Stimulated activated CD8-positive, alpha-beta memory T cell treated with anti-CD3 and anti-CD28 coated beads, Interleukin-7, amount 100 ng/mL, for 4 hours (primary cell): ENCODE measurements at places on chromosomes 2 and 18.

DNA sequence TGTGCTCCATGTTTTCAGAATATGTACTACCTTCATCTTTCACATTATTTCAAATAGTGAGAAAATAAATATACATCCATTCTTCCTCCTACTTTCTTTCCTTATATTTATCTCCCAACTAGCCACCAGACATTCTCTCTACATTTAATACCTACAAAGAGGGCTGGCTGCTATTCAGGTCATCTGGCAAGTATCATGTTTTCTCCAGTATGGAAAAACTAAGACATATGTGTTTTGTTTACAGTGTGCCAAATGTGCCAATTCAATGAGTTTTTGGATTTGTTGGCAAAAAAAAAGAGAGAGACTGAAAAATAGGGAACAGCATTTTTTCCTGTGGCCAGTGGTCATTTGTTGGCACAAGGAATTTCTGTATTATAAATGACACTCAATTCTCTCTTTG is 1207.3 kb downstream of the DPP10 start:
- DNase-seq: no peak

- no peak for DNase-seq
These were observed 516.6 kb upstream of the SYT4 start for GRCh38 chr18:43793910-43794309.

- no peak for DNase-seq
These were observed 183.1 kb upstream of the PIK3C3 start for GRCh38 chr18:41771973-41772372.

DNA sequence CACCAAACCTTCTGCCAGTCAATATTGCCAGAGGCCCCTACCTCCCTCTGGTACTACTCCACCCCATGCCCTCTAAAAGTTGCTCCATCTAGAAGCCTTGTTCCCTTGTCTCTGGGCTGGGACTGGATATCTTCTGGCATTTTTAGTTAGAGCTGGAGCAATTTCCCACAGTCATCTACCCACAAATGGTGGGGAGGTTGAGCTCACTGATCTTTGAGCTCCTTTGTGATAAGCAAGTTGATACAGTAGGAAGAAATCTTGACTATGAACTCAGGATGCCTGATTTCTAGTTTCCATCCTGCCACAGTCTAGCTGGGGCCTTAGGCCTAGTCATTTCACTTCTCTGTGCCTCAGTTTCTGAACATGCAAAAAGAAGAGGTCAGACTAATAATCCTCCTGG is 155.0 kb downstream of the MAIP1 start:
- DNase-seq: no peak

DNA sequence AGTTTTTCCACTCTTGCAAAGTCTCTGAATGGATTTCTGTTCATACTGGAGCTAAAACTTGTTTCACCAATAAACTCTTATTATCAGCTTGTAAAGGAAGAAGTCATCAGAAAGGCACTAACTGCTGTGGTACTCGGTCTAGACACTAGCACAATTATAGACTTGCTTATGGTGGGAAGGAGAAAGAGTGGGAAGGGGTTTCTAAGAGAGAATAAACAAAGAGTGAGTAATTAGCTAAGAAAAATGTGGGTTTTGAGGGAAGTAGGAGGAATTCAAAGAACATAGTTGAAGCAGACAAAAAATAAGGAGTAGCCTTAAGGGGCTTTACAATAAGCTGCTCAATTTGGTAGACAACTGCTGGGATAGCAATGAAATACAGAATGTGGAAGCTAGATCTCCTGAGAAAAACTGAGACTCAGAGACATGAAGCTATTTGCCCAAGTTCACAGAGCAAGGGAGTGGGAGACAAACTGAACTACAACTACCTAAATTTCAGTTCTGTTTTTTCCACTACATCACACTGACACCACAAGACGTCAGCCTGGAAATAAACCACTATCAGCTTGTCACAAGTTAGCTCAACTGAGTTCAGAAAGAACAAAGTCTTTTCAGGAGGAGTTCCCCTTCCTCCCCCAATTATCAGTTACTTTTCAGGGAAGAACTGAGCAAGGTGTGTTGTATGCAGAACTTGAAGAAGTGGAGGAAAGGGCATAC is 59.7 kb downstream of the MAP4K3 start:
- DNase-seq: no peak

GRCh38 chr2:54855434-54855833 is 132.0 kb downstream of the EML6 start:
- DNase-seq: no peak

DNA sequence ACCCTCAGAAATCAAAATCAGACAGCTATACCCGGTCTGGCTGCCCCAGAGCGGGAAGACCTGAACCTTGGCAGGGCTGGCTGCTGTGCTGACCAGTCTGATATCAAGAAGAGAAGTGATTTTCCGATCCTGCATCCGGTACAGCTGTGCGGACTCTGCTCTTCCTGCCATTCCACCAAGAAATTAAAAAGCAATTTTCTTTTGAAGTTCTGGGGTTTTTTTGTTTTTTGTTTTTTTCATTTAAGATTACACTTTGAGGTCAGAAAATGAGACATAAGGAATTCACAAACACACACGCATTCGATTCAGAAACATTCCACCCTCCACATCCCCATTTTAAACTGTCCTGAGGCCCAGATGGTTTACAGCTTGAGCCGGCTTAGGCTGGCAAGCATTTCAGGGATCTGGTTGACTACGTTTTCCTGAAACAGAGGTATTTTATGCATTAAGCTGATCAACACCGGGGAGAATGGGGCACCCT is 156.5 kb downstream of the COL6A3 start:
- no peak for DNase-seq

GRCh38 chr2:3423492-3424170 is 44.1 kb downstream of the TRAPPC12 start:
- DNase-seq: peak; percentile 45

DNA sequence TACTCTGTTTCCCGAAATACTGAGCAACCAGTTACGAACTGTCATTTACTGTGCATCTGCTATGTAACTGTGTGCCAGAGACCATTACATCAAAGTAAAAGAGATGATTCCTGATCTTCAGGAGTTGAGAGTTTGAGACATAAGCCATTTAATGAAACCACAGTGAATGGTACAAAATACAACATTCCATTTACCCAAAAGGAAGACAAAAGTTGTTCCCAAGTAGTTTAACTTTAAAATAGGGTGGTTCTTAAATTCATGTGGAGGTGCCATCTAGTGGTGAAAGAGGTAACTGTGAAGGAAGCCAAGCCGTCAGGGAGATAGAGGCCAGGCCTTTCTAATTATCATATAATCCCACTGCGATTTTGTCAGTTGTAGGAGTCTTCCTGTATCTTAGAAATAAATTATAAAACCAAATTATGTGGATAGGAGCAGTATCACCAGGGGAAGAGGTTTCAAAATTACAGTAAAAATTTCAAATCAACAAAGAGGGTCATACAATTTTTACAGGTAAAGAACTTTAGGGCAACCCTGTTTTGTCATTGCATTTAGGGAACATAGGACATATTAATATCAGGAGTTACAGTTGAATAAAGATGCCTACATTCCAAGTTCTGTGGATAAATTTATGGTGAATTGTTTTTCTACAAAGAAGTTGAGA is 67.7 kb downstream of the EPAS1 start:
- DNase-seq: no peak

DNA sequence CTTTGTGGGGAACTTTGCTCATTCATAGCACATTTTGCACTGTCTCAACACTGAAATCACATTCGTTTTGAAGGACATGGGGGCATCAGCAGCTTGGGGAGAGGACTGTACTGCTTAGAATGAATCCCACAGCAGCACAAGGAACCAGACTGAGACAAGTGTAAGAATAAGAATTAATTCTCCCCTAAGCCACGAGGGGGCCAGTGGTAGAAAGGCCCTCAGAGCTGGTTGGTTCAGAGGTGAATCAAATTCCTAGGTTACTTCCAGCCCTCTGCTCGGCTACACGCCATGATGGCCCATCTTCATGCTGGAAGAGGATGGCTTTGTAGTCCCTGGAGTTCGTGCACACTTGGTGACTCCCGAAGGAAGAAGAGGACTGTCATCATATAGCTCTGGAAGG is 12.0 kb upstream of the MC5R start:
- no peak for DNase-seq

DNA sequence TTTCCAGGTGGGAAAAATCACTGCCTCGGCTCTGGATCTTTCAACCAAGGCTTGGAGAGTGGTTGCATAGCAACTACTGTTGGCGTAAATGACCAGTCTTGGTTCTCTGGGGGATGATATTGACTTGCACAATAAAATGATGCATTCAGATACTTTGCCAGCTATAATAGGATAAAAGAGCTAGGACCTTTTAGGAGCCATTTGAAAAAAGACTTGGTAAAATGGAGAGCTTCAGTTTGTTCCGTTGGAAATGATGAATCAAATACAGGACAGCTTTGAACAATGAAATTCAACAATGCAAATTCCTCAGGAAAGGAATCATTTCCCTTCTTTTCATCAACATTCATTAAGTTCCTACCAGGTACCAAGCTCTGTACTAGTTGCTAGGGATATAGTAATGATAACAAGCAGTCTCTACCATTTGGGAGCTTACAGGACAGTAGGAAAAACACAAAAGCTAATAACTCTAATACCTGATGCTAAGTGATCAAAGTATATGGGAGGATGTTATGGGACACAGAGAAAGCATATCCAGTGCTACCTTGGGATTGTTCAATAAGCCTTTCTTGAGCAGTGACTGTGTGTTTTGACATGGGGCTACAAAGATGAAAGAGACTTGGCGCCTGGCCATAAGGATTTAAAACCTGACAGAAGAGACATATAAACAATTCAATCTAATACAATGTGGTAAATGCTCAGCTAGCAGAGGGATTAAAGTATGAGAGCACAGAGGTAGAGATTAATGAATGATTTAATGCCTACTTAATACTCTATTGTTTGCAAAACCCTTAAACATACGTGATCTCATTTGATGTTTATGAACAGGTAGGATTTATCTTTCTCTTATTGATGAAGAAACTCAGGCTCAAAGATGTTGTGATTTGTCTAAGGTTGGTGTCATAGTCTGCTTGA is 110.7 kb downstream of the QPCT start:
- no peak for DNase-seq

DNA sequence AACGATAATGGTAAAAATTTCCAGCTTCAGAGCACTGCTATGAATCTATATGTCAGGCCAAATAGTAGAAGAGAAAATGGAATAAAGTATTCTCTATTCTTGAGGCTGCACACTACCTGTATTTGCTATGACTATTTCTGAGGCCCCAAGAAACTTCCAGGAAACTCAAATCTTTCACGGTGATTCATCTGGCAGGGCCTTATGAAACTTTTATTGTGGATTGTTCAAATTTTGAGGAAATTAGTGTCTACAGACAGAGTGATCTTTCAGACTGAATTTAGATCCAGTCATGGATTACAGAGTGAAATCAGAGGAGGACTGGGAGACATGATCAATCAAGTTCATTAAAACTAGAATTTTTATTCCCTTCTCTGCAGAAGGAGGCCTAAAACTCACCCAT is 4.1 kb upstream of the VSNL1 start:
- no peak for DNase-seq

- DNase-seq: no peak
These were observed 53.4 kb downstream of the CDH2 start for GRCh38 chr18:28123401-28124030.

DNA sequence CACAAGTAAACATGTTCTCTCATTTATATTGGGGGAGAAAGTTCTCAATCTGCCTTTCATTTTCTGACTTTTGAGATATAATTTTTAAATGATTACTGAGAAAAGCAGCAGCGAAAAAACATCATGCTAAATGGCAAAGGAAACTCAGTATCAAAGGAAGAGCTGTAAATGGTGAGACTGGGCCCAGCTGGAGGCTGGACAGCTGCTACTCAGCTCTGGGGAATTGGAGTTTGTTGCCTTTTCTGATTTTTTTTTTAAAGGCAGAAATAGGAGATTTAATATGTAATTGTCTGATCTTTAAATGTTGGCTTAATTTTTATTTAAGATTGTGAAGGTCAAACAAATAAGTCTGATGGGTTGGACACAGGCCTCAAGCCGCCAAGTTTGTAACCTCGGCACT is 137.1 kb upstream of the TACR1 start:
- no peak for DNase-seq

GRCh38 chr2:75865083-75865482 is 154.4 kb upstream of the GCFC2 start:
- no peak for DNase-seq

DNA sequence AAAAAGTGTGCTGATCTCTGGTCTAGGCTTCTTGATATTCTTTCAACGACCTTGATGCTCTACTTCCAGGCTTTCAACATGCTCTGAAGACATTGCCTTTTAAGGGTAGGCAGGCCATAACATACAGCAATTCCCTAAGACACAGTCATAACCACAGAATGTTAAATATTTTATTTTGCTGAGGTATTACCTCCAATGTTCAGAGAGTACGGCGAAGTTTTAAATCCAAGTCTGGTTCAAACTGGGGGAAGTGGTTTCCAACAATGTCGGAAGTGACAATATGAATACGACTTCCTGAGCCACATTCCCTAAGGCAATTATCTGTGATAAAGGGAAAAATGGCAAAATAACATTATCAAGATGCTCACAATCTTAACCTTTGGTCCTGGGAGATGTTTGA is 1077.9 kb upstream of the PIK3C3 start:
- DNase-seq: no peak

GRCh38 chr2:169828141-169828811 is 1.0 kb downstream of the UBR3 start:
- DNase-seq: peak; percentile 53

DNA sequence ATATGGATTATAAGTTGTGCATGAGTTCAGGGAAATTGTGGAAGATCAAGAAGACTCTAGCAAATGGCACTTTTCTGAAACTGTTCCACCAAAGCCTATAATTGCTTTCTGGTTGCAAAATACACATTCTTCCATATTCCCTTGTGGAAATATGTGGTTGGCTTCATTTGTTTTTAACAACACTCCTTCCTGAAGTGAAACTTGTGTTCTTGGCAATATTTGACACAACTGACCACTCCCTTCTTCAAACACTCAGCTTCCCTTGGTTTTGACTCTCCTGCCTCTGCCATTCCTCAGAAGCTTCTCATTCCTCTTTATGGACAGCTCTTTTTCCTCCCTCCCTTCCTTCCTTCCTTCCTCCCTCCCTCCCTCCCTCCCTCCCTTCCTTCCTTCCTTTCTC is 192.3 kb downstream of the PMAIP1 start:
- no peak for DNase-seq

DNA sequence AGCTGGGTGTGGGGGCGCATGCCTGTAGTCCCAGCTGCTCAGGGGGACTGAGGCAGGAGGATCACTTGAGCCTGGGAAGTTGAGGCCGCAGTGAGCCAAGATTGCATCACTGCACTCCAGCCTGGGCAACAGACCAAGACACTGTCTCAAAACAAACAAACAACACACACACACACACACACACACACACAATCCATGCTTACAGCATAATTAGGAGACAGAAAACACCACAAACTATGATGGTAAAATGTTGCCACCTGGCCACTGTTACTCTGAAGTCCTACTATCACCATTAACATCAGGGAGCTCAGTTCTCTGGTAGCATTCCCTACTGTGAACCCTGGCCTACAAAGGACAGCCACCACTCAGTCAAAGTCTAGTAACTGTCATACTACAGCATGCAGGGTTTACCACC is 18.3 kb downstream of the DNPEP start:
- no peak for DNase-seq

- no peak for DNase-seq
These were observed 6.5 kb downstream of the BIN1 start for GRCh38 chr2:127100251-127101047.
